ENCODE measurements at places on chromosomes 16 and 17.

DNA sequence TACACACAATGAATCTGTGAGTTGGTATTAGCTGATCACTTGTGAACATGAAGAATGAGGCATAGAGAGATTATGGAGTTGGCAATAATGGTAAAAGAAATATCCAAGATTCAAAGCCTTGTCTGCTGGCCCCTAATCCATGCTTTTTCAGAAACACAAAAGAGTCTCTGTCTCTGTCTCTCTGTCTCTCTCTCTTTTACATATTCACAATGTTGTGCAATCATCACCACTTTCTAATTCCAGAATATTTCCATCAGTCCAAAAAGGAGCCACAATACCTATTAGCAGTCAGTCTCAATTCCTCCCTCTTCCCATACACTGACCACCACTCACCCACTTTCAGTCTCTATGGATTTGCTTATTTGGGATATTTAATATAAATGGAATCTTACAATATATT is 370.1 kb upstream of the CDH8 start:
- DNase-seq: no peak

GRCh38 chr16:60510941-60511340 is 1525.3 kb downstream of the CDH8 start:
- no peak for DNase-seq

DNA sequence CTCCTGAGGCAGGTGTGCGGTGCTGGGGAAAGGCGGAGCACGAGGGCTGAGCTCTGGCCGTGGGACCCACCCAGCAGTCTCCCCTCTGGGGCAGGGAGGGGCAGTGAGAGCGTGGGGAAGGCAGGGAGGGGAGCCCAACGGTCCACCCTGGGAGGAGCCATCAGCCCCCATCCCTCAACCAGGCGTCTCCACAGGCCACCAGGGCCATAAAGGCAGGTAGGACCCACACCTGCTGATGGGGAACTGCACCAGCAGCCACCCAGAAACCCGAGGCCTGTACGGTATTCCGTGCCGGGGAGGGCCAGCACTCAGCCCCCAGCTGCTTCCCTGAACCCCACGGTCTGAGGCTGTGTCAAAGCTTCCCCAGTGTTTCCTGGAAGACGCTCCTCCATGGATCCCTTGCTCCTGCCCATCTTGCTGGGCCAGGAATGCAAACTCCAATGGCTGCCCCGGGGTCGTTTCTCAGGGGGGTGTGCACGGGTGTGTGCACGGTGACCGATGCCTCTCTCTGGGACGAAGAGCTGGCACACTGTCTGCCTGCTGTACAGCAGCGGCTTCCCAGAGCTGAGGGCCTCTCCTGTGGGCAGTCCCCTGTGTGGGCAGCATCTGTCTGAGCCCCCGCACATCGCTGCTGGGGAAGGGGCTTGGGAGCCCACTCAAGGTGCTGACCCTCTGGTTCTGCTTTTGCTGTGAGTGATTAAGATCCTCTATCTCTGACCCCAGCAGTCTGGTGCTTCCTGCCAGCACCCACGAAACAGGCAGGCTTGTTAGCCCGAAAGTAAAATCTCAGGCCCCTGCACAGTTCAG is 17.2 kb upstream of the METRNL start:
- DNase-seq: no peak

GRCh38 chr17:57356153-57356718 is 99.9 kb downstream of the MSI2 start:
- no peak for DNase-seq

- DNase-seq: no peak
These were observed 66.9 kb downstream of the RNF213 start for GRCh38 chr17:80327518-80327917.

GRCh38 chr17:76331083-76331482 is 22.6 kb downstream of the PRPSAP1 start:
- DNase-seq: no peak

DNA sequence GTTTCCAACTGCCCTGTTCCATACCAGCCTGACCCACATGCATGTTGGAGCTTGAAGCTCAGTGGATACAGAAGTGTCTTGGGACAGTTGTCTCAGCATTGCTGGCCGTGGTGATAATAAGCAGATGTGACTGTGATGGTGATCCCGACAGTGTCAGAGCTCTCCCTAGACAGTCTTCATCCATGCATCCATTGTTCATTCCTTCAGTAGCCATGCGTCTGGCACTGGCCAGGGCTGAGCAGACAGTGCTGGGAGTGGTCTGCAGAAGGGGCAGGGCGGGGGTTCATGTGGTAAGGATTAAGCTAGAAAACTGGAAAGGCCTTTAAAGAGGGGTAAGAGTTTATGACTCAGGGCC is 68.1 kb downstream of the GNAO1 start:
- no peak for DNase-seq

- no peak for DNase-seq
These were observed 2.9 kb downstream of the ARMC5 start for GRCh38 chr16:31461921-31462804.

GRCh38 chr16:9016824-9017223 is 53.1 kb upstream of the USP7 start:
- DNase-seq: no peak

GRCh38 chr17:72204742-72205141 is 83.9 kb downstream of the SOX9 start:
- no peak for DNase-seq

DNA sequence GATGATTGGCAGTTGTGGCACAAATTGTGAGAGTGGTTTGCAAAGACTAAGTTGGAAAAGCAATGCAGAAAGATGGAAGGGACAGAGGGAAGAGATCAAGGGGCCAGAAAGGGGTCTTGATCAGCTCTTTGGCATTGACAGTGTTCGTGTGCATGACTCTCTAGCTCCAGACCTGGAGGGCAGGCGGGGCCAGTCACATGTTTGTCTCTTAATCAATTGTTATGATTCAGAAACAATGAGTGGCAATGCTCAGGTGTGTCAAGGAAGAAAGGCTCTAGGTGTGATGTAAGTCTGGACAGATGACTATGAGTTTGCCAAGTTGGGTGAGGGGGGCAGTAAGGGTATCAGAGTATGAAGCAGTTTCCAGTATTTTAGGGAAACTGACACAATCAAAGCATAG is 32.1 kb downstream of the WSB1 start:
- no peak for DNase-seq

DNA sequence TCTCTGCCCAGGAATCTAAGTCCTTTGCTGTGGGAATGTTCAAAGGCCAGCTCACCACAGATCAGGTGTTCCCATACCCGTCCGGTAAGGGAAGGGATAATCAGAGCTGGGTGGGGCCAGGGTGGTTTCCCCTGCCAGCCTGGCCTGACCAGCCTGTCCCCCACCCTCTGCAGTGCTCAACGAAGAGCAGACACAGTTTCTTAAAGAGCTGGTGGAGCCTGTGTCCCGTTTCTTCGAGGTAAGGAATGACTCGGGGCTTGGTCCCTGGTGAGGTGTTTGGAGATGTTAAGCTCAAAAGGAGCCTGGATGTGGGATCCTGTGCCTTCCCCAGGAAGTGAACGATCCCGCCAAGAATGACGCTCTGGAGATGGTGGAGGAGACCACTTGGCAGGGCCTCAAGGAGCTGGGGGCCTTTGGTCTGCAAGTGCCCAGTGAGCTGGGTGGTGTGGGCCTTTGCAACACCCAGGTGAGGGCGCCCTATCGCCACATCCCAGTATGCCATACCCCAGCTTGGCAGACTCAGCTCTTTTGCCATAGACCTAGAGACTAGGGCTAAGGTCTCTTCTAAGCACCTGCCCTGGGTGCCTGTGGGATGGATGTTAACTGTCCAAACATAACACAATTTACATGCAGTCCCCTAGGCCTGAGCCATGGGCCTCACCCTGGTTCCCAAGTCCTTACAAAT is 997 bp downstream of the ACADVL start:
- peak; percentile 65 for DNase-seq

DNA sequence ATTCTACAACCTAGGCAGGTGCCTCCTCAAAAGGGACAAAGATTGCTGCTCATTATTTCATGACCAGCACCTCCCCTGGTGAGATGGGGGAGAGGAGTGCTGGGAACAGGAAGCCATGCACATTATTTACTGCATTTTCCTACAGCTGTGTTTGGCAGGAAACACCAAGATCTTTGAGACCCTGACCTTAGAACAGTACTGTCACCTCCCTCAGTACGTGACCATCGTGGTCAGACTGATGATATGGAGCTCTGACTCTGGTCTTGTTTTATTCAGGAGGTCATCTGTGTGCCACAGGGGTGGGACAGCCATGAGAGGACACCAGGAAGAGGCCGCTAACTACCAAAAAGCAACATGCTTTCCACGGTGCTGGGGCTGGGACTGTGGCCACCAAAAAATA is 37.4 kb downstream of the USP22 start:
- no peak for DNase-seq

DNA sequence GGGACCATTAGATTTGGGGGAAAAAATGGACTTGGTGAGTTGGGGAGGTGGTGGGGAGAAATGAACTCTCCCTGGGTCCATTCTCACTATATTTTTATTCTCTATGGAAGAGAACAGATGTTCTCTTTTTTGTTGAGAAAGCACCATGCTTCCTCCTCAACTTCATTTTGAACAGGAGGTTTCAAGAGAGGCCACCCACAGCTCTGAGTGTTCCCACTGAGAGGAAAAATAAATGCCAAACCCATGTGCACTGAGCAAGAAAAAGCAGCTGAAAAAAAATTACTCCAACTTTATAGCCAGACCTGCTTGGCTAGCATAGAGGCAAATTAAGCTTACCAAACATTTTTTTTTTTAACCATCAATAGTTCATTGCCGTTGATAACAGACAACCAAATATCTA is 883.6 kb downstream of the KCNJ2 start:
- no peak for DNase-seq

DNA sequence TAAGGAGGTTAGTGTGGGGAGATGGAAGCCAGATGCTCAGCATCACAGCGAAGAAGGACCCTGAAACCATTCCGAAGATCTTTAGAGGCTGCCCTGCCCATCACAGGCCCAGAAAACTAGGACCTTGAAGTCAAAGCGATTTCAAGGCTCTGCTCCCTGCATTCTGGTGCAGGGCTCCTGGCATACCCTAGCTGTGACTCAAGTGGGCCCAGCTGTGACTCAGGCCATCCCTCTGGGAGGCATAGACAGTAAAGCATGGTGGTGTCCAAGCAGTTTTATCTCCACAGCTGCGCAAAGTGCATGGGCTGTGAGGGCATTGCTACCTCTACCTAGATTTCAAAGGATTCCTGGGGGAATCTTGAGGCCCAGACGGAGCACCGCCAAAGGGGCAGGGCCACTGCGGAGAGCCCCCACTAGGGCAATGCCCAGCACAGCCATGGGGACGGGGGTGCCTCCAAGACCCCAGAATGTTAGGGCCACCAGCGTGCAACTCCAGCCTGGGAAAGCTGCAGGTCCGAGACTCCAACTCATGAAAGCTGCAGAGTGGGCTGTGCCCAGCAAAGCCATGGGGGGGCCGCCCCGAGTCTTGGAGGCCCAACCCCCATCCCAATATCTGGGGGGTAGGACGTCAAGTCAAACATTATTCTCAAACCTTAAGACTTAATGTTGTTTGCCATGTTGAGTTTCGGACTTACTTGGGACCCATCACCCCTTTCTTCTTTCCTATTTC is 11.7 kb upstream of the ZNF594 start:
- no peak for DNase-seq

GRCh38 chr17:42708588-42708987 is 26.3 kb downstream of the CNTNAP1 start:
- DNase-seq: no peak

GRCh38 chr17:67837965-67838364 is 12.7 kb downstream of the BPTF start:
- no peak for DNase-seq

DNA sequence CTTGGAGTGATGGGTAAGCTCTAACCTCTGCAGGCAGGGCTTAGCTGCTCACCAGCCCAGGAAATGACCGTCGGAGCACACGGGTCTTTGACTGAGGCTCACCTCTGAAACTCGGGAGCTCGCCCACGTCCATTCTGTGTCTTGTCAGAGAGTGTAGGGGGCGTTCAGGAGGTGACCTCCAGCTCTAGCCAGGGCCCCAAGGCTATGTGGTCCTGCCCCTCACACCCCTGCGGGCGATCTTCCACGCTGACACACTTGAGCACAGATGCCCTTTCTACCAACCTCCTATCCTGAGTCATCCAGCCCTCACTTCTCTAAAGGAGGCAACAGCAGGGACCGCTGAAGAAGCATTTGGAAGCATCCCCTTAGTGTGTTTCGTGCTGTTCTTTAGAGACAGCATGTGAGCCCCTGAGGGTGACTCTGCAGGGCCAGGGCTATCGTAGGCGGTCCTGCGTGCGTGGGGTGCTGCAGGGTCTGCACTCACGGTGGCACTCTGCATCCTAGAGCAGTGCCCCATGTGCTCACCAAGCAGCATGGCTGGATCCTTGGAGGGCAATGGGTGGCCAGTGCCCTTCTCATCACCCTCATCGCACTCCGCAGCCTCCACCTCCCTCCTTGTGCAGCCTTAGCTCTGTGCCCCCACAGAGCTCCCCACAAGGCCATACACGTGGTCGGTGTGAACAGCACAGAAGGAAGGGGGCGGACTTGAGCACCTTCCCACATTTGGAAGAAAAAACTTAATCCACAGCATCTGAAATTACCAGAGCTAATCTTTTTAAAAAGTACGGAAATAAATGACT is 33.8 kb downstream of the SLC47A1 start:
- DNase-seq: no peak

GRCh38 chr17:6457688-6458459 is 13.6 kb downstream of the PIMREG start:
- DNase-seq: no peak

GRCh38 chr16:22326771-22327445 is 29.7 kb downstream of the POLR3E start:
- DNase-seq: no peak

DNA sequence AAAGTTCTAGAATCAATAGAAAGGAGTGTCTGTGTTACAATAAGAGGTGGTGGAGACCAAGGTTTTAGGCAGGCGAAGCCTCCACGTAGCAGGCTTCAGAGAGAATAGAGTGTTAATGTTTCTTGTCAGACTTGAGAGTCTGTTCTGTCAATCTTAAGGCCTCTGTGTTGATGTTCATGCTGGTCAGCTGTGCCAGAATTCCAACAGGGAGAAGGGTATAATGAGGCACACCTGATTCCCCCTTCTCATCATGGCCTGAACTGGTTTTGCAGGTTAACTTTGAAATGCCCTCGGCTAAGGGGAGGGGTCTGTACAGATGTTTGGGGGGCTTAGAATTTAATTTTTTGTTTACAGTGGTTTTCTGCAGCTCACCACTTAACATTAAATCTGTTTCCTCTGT is 46.0 kb downstream of the RNF112 start:
- DNase-seq: no peak

DNA sequence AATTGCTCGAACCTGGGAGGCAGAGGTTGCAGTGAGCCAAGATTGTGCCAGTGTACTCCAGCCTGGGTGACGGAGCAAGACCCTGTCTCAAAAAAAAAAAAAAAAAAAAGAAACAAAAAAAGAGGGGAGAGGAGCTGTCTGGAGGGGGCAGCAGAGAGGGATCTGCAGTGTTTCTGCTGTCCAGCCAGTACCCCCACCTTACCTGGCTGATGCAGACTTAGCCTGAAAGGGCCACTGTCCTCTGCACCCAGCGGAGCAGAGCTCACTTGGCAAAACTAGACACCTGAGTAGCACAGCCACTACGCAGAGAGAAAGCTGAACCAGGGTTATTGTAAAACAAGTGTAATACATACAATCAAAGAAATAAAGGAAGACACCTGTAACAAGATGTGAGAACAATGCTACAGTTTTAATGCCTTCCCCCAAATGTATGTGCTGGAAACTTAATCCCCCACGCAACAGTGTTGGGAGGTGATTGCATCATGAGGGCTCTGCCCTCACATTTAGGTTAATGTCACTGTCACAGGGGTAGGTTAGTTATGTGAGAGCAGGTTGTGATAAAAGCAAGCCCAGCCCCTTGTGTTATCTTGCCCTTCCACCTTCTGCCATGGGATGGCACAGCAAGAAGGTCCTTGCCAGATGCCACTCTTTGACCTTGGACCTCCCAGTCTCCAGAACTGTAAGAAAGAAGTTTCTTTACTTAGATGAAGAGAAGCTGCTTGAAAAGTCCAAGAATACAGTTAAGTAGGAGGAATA is 211.2 kb downstream of the RPTOR start:
- DNase-seq: no peak

All from right forelimb (tissue), 1 donor.